Right lung (tissue), 10 donors: ENCODE measurements at places on chromosomes 7 and 10. TPM values are rescaled to one million over a fixed set of nuclear protein-coding genes. Genes with fewer than 3 reads are reported as not detected.

DNA sequence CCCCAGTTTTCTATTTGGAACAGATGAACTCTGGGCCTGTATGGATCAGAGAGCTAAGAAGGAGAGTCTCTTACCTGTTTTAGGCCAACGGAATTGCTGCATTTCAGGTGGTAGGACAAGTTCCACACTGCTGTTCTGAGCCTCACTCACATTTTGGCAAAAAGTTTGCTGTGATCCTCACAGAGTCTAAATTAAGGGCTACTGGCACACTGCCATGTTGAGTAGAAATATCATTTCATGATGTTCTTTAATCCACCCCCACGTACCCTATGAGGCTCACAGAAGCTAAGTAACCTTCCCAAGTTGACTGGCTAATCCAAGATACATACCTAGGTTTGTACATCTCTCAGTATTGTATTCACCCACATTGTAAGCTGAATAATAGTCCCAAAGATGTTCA is 447.2 kb downstream of the INHBA start:
- no peak for DNase-seq

The FAM241B gene
- 8.9 TPM for polyA plus RNA-seq

GRCh38 chr7:124387056-124387455 is 354.2 kb upstream of the TMEM229A start:
- DNase-seq: no peak

GRCh38 chr7:67907792-67908191 is 911.2 kb downstream of the TYW1 start:
- DNase-seq: no peak
